ENCODE measurements at places on chromosomes 13 and 19.

DNA sequence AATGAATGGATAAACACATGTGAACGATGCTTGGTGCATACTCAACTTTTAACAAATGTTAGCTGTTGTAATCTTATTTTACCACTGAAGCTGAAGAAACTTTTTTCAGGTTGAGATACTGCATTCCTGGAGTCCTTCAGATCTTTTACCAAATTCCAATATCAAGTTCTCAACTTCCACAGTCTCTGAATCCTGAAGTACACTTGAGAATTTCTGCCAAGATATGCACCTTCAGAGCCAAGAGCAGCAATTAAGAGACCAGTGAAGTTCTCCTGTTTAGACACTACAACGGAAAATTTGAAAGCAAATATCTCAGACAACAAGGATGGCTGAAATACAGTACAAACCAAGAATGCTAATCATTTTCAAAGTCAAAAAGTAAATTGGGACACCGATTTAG, 84.6 kb upstream of the MTIF3 start:
- DNase-seq = no peak

DNA sequence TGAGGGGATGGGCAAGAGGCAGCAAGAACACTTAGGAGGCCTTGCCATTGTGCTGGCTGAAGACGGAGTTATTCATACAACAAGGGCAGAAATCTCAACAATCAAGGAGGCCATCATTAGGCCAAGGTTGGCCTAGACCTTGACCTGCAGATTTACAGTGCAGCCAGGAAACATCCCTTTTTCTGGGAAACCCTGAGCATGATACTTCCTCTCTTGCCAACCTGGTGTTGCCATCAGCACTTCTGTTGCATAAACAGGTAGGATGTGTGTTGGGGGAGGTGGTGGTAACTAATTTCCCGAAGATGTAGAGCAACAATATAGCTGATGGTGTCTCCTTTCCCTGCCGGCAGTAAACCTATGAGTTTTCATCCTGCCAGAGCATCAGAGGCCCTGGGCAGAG, 8.0 kb downstream of the TMEM272 start:
- DNase-seq = no peak

DNA sequence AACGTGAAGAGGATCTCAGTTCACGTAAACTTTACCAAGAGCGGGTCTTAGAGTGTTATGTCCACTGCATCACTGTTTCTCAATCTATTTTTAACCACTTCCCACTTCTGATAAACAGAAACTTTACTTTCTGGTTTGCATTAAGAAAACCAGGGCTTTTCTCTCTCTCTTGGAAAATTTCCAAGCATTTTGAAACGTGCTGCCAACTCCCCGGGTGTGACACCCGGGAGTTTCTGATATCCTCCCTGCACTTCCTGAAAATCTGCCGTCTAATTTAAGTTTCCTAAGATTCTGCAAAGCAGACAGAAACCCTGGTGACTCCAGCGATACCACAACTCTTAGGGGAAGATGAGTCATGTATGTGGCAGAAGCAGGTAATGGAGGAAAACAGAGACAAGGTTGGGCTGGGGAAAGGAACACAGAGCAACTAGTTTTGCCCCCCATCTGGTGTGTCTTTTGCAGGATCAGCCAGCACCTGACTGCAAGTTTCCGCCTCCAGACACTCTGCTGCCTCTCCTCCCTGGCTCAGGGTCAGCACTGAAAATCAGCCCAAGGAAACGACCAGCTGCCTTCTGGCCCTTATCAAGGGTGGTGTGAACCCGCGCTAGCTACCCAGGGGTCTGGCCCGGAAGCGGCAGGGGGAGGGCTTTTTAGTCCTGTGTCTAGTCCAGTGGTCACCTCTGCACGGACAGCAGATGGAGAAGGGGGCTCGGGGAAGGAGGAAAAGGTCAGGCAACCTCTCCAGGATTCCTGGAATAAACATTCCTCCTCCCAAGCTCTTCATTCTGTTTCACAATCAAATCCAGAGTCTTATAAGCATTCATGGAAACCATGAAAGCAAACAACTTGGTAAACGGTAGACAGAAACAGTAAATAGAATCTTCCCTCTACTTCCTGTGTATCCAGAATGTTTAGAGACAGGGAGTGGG, 11.3 kb upstream of the FFAR2 start:
- no peak for DNase-seq

DNA sequence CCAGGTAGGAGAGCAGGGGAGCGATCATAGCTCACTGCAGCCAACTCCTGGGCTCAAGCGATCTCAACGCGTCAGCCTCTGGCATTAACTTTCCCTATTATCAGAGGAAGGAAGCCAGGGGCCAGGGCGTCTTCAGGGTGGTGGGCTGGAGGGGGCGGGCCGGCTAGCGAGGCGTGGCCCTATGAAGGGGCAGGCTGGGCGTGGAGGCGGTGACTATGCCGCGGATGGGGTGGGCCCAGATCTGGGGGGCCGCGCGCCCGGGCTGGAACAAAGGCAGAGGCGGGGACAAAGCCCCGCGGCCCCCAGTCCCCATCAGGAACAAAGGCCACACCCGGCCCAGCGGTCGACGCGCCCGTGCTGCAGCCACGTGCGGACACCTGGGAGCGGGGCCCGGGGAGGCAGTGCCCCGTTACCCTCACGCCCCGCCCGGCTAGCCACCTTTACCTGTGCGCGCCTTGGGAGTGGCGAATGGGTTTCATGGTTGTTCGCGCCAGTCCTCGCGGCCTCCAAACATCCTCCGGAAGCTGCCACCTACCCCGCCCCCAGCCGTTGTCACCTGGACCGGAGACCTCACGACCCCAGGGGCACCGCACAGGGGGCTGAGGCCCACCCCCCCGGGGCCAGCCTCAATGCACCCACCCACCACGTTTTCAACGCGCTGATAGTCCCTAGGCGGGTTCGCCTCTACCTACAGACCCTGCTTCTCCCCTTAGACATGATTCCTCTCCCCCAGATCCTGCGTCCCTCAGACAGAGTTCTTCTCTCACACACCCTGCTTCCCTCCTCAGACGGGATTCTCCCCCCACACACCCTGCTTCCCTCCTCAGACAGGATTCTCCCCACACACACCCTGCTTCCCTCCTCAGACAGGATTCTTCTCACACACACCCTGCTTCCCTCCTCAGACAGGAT, 5.4 kb upstream of the TRIM28 start:
- no peak for DNase-seq
